ENCODE measurements at places on chromosomes 4 and X. TPM values are rescaled to one million over a fixed set of nuclear protein-coding genes. Genes with fewer than 3 reads are reported as not detected.

GRCh38 chrX:136168929-136169735 lies 21.8 kb downstream of the FHL1 start:
- no peak for DNase-seq

GRCh38 chrX:45743906-45744625 lies 543.4 kb upstream of the DIPK2B start:
- DNase-seq = no peak

The MAGEB6B gene
- not detected for total RNA-seq

The DYNLT3 gene
- total RNA-seq = 27.5 TPM

DNA sequence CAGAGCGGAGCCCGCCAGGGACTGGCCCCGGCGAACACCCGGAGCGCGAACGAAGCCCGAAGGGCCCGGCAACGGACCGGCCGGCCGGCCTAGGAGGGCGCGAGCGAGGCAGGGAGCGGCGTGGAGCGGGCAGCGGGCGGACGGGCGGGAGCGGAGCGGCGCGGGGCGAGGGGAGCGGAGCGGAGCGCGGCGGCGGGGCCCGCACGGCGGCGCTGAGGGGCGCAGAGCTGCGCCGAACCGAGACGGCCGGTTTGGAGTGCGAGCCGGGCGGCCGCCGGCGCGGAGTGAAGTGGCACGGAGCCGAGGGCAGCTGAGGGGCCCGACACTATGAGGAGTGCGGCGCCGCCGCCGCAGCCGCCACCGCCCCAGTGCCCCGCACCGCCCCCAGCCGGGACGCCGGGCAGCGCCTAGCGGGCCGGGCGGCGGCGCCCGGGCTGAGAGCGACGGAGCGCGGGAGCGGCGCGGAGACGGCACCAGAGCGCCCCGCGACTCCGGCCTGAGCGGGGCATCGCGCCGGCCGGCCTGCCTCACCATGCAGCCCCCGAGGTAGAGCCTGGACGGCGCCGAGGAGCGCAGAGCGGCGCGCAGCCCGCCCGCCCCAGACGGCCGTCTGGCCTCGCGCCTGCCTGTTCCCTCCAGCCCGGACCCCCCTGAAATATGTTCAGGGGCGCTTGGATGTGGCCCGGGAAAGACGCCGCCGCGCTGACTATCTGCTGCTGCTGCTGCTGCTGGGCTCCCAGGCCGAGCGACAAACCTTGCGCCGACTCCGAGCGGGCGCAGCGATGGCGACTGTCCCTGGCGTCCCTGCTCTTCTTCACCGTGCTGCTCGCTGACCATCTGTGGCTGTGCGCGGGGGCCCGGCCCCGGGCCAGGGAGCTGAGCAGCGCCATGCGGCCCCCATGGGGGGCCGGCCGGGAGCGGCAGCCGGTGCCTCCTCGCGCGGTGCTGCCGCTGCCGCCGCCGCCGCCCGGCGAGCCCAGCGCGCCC lies 793 bp downstream of the NALF2 start:
- no peak for DNase-seq

DNA sequence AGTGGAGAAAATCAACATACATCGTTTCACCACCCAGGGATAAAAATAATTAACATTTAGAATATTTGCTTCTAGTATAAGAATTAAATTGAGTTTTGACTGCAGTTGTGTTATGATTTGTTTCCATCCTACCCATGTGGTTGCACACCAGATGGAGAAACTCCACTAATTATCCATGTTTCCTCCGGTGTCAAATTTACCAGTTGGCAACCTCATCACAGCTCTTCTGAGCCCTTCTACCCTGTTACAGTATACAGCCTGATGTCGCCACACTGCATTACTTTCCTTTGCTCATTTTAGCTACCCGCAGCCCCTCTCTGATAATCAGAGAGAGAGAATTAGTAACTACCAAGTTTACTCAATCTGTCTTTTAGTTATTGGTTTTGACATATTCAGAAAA lies 411.2 kb downstream of the DTHD1 start:
- DNase-seq = no peak

DNA sequence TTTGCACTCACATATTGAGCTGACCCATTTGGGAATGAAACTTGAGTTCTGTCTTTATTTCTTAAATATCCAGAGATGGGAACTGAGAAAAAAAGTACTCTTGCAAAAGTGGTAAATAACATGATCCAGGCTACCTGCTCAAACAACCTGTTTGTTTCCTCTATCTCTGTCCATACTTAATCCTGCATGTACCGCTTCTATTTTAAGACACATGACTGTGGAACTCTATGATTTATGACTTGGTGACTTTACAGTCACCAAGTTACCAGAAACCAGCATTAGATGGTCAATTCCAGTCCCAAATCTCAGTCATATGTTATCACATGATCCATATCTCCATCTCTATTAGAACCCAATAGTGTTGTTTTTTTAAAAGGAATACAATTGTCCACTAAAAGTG lies 606.7 kb downstream of the EPHA5 start:
- no peak for DNase-seq

Measured in Caco-2 (cell line).